ENCODE measurements at places on chromosomes 7 and 10.

GRCh38 chr7:142356166-142356565 lies 98.3 kb upstream of the PRSS58 start:
- no peak for DNase-seq

DNA sequence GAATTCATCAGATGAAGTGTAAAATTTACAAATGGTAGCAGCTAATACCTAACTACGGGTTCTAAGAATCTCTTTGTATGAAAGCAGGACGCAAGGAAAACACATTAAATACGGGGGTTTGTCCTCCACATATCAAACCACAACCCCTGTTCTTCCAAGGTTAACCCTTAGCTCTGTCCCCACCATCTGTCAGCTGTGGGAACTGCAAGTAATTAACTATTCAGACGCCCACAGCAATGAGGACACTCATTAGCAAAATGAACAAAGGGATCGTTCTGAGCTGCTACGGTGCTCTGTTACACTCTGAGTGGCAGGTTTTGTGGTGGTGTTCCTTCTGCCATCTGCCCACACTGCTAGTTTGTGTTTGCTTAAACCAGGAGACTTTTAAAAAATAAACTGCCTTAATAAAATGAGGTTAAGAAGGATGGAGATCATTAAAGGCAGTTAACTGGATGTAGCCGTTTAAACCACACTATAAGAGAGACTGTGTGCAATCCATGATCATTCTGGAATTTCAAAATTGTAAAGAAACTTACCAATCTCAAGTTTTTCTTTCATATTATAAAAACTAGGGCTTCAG lies 51.4 kb downstream of the C10orf67 start:
- no peak for DNase-seq

- DNase-seq: no peak
Observed at GRCh38 chr7:93161181-93161762, 13.1 kb upstream of the SAMD9L start.

GRCh38 chr7:131581241-131582051 lies 25.0 kb upstream of the PODXL start:
- DNase-seq: no peak

- no peak for DNase-seq
Observed at GRCh38 chr10:84660450-84661159, 332.2 kb downstream of the CCSER2 start.

DNA sequence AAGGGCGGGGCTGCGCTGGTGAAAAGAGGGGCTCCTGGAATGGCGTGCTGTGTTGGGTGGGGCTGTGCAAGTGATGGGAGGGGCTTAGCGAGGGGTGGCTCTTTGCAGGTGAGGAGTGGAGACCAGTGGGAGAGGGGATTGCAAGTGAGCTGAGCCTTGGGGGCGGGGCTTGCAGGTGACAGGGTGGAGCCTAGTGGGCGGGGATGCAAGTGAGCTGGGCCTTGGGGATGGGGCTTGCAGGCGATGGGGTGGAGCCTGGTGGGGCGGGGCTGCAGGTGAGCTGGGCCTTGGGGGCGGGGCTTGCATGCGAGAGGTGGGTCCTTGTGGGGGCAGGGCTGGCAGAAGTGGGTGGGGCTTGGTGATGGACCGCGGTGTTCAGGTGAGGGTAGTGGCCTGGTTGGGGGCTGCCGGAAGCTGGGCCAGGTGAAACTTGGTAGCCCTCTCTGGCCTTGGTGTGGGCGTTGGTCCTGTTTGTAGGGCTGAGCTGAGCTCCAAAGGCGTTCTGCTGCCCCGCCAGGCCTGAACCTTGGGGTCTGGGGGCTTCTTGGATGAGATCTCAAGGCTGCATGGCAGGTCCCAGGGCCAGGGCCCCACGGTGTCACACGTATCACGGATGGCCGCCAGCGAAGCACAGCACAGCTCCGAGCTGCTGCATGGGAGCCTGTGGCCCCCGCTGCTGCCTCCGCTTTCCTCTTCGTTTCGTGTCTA lies 743 bp upstream of the PITRM1 start:
- DNase-seq: no peak

DNA sequence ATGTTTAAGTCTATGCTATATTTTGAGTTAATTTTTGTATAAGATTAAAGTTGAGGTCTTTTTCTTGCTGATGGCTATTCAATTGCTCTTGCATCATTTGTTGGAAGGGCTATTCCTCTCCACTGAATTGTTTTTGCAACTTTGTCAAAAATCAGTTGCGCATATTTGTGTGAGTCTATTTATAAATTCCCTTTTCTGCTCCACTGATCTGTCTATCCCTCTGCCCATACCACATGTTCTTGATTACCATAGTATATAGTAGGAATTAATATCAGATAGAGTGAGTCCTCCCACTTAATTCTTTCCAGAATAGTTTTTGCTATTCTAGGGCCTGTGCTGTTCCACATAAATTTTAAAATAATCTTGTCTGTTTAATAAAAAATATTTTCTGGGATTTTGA lies 152.4 kb upstream of the ADCY1 start:
- no peak for DNase-seq

GRCh38 chr10:3935933-3936359 lies 150.9 kb upstream of the KLF6 start:
- DNase-seq: no peak

- no peak for DNase-seq
Observed at GRCh38 chr7:22202141-22202540, 154.8 kb downstream of the RAPGEF5 start.

- DNase-seq: no peak
Observed at GRCh38 chr7:134885967-134886352, 100.3 kb upstream of the AGBL3 start.

GRCh38 chr10:76197293-76197692 lies 765.9 kb downstream of the LRMDA start:
- DNase-seq: no peak

- DNase-seq: no peak
Observed at GRCh38 chr10:20415684-20416083, 481.4 kb downstream of the NEBL start.

DNA sequence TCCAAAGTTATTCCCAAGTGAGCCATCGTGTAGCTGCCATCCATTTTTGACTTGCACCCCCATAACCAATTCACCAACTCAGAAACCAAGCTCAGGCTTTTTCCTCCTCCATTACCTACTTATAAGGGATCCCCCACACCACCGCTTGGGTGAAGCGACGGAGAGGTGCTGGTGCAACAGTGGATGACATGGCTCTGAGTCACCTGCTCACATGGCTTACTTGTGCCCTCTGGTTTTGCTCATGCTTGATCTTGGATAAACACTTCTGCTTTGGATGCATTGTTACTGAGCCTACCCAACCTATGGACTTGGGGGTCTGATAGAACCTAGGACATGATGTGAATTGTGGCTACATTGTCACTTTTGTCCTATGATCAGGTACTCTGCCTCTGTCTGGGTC lies 12.0 kb upstream of the AKR1B1 start:
- no peak for DNase-seq

- no peak for DNase-seq
Observed at GRCh38 chr10:102230264-102230860, 4.3 kb downstream of the ELOVL3 start.

- no peak for DNase-seq
Observed at GRCh38 chr10:58980826-58981415, 195.5 kb upstream of the PHYHIPL start.

GRCh38 chr7:99190359-99191009 lies 17.4 kb downstream of the KPNA7 start:
- DNase-seq: no peak

- DNase-seq: no peak
Observed at GRCh38 chr10:43250615-43251418, 16.0 kb downstream of the RASGEF1A start.

- no peak for DNase-seq
Observed at GRCh38 chr10:62541811-62542210, 167.6 kb downstream of the ZNF365 start.

- DNase-seq: no peak
Observed at GRCh38 chr7:128946936-128947830, 9.5 kb downstream of the IRF5 start.

DNA sequence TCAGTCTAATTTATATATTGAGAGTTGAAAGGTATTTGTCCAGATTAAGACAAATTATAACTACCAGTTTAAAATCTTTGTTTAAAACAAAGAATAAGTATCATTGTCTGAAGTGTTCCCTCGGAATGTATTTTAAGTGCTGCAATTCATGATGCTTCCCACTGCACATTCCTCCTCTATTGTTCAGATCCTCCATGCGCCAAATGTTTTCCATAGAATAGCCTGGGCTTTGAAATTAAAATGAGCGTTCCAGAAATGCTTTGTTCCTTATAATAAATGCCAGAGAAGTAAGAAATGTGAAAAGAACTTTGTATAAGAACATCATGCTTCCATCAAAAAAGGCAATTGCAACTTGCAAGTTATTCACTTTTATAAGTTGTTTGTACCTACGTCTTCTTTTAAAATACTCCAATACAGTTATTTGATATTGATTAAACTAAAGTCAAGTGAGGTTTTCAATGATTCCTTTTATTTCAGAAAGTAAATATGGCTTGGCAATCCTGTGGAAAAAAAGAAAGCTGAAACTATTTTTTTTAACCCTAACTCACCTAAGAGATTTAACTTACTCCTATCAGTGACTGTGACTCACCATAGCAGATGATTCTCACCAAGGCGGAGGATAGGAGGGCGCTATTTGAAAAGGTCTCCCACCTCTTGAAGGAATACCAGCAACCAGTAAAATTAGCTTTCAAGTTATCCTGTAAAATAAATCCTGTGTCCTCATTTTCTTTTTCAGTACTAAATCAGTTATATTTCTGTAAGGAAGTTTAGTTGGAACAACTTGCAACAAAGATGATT lies 85.8 kb downstream of the CTNNA3 start:
- no peak for DNase-seq

DNA sequence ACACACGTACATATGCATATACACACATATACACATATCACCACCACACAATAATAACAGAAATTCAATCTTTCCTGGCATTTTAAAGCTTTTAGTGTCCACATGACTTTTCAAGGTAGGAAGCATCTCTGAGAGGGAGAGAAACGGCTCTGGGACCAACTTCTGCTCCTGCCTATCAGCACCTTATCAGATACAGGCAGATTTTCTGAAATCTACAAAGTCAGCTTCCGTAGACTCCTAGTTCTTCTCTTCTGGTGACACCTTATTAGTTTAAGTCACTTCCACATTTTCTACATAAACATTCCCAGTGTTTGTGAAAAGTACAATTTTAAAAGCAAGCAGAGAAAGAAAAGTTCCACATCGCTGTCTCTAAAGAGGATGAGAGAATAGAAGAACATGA lies 74.5 kb downstream of the ZNF22 start:
- no peak for DNase-seq

DNA sequence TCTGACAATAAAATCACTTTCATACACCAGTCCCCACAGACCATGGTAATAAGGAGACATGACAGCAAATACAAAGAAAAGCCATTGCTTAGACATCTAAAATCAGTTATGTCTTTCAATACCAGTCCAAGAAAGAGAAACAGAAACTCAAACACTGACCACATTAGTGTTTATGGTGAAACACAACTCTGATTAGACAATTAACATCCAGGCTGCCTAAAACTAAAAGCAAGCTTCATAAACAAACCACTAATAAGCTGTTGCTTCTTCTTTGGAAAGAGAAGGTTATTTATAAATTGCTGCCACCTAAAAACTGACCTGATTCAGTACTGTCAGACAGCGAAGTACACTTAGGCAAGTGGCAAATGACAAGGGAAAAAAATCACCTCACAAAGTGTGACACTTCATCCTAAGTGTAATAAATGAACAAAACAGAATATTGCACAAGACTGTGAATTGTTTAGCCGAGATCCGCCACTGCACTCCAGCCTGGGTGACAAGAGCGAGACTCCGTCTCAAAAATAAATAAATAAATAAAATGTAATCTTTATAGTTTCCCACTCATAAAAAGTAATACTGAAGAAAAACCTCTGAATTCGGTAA lies 277.4 kb downstream of the PARD3 start:
- no peak for DNase-seq

DNA sequence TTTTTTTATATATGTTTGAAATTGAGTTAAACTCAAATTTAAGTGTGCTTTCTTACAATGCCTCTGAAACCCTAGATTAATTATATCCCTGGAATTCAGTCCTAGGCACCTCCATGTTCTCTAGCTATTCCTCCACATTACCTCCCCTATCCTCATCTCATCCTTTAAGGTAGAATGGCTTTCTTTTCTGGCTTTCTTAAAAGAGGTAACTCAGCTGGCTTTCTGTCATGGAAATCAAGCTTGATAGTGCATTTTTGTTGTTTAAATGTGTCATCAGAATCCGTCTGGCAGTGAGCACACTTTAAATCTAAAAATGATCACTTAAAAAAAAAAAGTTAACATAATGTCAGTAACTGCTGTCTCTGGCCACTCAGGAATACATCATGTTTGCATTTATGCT lies 42.2 kb downstream of the AHR start:
- DNase-seq: no peak

Data from cortex of kidney (tissue), 1 donor.